Activated effector memory CD4-positive, alpha-beta T cell treated with Interleukin-2 at 50 U/mL for 16 hours (primary cell): ENCODE measurements at places on chromosomes 7 and 10.

DNA sequence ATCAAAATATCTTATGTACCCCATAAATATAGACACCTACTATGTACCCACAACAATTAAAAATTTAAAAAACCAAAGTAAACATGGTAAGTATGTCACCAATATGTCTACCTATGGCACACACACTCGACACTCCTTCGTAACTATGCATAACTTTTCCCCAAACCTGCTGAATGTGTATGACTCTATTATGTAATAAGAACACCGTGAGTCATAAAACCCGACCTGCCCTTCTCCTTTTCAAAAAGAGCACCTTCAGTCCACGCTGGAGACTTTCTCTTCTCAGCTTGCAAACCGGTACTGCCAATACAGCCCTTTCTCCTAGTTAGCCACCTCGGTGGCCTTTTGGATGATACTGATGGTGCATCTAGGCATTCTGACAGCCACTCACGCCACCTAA lies 186.3 kb downstream of the PRPF18 start:
- no peak for DNase-seq

DNA sequence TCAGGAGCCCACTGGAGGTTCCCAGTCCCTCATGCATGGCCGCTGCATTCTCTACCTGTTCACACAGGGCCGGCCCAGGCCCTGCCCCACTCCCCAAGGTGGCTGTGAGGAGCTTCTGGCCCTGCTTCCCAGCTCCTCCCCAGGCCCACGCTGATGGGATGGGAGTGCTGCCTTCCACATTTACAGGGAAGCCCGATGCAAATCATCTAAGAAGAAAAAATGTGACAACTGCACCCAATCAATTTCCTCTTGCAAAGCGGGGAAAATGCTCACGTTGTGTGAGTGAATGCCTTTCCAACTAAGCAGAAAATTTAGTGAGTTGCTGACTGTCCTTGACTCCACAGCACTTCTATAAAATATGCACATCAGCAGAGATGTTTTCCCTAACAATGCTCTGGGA lies 485.8 kb upstream of the MGMT start:
- DNase-seq = no peak

DNA sequence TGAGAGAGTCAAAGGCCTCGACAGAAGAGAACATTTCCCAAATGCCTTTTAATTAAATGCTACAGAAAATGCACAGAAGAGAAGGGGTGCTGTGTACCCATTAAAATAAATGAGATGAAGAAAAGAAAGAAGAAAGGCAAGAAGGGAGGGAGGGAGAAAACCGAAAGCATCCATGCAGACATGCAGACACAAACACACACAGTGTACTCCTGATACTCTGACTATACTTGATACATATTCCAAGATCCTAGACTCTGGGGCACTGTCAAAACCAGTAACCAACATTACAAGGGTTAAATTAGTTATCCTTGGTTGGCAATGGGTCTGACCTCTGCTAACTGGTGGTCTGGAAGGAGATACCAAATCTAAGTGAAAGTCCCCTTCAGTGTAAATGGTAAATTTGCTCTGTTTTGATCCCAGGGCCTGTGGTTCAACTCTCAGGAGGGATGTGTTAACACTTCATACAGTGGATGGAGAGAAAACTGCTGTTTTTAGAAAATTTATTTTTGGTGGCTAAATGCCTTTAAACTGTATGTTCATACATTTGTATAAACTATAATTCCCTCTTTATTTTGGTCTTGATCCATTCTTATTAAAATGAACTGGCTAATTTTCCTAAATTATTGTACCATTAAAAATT lies 241.3 kb downstream of the GLI3 start:
- DNase-seq = no peak

GRCh38 chr7:38244516-38244915 lies 28.9 kb downstream of the TARP start:
- DNase-seq = no peak

- no peak for DNase-seq
Measured at GRCh38 chr7:156192921-156193320, 380.7 kb upstream of the SHH start.

DNA sequence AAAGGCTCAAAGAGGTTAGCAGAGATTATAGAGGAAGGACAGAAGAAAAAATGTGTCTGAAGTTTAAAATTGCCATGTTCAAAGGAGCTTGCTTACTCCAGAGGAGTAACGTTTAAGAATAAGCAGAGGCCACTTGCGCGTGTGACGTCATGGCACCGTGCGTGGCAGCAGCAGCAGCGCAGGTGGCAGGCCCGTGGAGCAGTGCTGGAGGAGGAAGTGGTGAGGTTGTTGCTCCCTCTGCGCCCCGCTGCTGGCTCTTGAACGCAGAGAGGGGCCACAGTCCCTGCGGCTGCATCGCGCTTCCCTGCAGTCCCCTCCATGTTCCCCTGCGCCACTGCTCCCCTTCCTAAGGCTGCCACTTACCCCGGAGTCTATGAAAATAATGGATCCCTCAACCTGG lies 37.5 kb downstream of the GDI2 start:
- DNase-seq = peak; percentile 67

- DNase-seq = peak; percentile 42
Measured at GRCh38 chr7:144818511-144818910, 17.3 kb downstream of the TPK1 start.

DNA sequence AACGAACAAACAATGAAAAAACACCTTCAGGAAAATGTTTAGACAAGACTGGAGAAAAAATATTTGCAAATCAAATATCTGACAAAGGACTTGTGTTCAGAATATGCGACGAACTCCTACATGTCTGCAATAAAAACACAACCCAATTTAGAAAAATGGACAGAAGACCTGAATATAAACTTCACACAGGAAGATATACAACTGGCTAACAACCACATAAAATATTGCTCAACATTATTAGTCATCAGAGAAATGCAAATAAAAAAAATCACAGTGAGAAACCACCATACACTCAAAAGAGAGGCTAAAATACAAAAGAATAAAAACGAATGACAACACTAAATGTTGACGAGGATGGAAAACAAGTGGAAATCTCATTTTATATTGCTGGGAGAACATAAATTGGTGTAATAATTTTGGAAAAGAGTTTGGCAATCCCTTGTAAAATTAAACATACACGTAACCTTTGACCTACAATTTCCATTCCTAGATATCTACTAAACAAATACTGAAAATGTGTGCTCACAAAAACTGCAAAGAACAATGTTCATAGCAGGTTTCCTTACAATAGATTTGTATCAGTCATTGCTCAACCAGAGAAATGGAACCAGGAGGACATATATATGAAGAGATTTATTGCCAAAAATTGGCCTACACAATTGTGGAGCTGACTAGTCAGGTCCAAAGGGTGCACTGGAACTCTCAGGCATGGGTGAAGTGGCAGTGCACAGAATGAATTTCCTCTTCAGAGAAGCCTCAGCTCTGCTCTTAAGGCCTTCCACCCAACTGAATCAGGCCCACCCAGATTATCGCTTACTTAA lies 82.9 kb upstream of the OGDHL start:
- DNase-seq = no peak

DNA sequence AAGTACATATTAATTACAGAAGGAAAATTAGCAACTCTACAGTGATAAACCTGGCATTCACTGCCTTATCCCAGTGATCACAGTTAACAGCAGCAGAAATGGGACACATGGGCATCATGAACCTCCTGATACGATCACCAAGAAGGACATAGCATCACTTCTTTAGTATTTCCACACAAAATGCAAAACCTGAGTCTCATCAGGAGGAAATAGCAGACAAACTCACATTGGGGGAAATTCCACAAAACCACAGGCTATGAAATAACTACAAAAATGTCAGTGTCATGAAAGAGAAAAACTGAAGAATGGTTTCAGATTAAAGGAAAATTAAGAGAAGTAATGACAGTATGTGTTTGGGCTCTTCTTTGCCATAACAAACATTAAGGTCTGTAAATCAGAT lies 12.0 kb upstream of the PURB start:
- no peak for DNase-seq

DNA sequence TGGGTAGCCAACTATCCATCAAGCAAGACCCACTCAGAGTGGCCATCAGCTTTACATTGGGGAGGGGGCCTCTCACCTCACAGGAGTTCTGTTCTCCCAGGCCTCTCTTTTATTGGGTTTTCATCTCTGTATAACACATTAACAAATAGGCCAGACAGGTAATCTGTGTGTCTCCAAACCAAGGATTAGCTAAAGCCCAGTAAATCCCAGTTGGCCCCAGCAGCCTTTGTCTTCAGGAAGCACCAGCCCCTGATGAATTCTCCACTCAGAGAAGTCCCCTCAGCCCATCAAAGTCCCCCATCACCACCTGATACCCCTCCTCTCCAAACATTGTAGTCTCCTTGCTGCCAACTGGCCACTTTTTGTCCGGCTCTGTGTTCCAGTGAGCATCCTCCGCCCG lies 16.9 kb upstream of the SLF2 start:
- DNase-seq = no peak

- no peak for DNase-seq
Measured at GRCh38 chr10:100717166-100717565, 28.2 kb upstream of the PAX2 start.

DNA sequence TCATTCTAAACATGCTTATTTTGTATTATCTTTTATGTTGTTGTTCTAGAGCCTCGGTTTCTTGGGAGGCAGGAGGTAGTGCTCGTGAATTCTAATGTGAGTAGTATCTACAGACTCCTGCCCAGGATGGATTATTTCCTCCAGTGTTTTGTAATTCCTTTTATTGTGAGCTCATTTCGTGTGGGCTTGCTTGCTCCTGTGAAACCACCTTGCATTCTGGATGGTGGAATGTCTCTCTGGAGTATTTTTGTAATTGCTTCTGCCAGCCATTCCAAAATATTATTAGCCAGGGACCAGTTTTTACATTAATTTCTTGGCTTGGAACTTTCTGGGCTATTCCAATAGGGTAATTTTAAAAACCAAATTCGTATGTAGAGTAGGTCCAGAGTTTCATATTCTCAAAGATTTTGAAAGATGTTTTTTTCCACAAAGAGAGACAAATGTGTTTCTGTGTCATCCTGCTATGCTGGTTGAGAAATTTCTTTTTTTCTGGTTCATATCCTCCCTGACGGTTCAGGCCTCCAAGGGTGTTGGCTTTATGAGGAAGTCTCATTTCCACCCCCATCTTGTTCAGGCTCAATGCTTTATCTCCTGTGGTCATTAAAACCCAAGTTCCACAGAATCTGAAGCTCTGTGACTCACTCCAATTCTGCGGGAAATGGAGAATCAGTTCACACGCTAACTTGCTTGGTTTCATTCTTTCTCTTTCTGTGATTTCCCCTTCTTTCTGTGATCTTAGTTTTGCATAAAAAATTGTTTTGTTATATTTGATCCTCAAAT lies 41.7 kb upstream of the CALD1 start:
- DNase-seq = no peak

DNA sequence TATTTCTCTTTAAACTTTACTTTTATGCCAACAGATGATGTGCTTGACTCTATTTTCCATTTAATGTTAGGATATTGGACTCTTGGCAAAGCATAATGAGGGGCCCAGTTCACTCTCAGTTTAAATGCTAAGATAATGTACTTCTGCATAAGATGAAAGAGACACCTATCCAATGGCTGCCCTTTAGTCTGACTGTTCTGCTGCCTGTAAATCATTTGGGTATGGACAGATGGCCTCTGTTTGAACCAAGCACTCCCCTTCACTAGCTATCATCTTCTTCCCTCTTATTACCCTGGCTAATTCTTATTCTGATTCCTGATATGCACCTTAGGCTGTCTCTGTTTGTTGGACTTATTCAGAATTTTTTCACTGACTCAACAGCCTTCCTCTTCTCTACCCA lies 72.1 kb downstream of the SEM1 start:
- no peak for DNase-seq

DNA sequence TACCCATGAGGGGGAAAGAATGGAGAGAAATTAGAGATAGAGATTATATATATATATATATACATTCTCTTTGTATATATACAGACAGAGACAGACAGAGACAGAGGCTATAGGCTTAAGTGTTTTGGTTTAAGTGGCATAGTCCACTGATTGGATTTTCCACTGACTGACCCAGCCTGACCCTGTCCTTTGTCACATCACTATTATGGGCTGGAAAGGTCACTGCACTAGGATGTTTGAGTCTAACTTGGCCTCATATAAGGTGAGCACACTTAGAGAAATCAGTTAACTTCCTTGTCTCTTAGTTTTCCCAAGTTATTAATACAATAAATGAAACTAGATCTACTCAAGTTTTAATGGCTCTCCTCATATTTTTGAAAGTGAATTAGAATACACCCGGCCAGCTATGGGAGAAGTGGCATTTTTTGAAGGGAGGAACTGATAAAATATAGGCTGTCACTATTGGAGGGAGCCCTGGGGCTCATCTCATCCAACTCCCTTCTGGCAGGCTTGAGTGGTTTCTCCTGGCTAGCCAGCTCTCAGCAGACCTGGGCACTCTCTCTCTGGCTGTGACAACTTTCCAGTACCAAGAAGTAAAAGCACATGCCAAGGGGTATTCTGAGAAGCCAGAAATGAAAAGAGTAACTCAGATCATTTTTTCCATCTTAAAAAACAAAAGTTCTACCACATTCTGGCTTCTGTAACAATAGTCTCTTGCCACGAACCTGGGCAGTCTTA lies 455.6 kb upstream of the ANKRD30A start:
- DNase-seq = no peak

GRCh38 chr10:82888809-82889455 lies 1013.9 kb downstream of the NRG3 start:
- no peak for DNase-seq

DNA sequence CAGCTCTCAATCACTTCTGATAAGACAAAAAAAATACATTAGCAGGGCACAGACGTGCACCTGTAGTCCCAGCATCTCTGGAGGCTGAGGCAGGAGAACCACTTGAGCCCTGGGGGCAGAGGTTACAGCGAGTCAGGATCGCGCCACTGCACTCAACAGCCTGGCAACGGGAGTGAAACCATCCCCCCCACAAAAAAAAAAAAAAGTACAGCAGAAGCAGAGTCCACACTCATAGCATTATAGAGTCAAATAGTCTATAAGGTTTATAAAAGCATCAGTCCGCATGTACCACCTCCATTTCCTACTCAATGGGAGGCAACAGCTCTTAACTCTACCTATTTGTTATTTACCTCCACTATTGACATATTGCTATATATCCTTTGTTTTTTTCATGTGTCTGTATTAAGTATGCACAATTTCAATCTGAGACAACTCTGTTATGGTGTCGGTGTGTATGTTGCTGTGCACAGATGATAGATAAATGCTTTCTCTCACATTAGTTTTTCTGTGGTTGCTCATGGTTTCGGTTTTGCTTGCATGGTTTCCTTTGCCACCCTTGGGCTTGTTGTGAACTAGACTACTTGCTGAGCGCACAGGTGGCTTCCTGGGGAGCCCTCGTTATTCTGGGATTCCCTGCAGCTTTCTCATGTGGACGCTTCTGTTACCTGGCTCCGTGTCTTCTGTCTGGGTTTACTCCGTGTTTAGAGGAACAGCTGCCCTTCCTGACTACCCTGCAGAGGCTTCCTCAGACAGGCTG lies 40.4 kb downstream of the PROSER2 start:
- DNase-seq = peak; percentile 43

DNA sequence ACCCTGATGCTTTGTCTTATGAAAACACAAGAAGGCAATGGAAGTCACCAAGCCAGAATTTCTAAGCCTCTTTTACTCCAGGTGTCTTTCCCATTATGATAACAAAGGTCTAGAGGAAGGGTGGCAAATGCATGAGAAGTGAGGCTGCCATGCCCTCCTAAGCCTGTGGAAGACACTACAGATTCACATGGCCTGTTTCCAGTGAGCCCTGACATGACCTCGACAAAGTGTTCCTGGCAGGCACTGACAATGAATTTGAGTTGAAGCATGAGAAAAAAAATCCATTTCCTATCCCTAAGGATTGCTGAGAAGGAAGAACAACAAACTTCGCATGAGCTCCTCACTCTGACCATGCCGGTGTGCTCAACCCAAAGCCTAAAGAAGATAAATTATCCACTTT lies 268.0 kb downstream of the HTR7 start:
- DNase-seq = no peak
